ENCODE measurements at places on chromosomes 1 and 21. TPM values are rescaled to one million over a fixed set of nuclear protein-coding genes. Genes with fewer than 3 reads are reported as not detected.

GRCh38 chr1:178096421-178096820 is 2.5 kb downstream of the RASAL2 start:
- no peak for DNase-seq

- no peak for DNase-seq
These were observed 101.1 kb downstream of the RAVER2 start for GRCh38 chr1:64845831-64846425.

DNA sequence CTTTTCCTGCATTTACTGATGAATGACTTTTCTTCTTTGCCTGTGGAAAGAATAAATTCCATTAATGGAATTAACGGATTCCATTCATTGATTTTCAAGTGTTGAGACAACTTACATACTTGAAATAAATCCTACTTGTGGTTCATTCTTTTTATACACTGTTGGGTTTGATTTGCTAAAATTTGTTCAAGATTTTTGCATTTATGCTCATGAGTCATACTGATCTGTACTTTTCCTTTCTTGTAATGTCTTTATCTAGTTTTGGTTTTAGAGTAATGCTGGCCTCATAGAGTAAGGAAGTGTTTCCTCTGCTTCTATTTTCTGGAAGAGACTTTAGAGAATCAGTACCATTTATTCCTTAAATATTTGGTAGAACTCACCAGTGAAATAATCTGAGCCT is 14.4 kb downstream of the UROD start:
- no peak for DNase-seq

GRCh38 chr1:119871881-119872280 is 24.4 kb downstream of the ADAM30 start:
- DNase-seq, result no peak

DNA sequence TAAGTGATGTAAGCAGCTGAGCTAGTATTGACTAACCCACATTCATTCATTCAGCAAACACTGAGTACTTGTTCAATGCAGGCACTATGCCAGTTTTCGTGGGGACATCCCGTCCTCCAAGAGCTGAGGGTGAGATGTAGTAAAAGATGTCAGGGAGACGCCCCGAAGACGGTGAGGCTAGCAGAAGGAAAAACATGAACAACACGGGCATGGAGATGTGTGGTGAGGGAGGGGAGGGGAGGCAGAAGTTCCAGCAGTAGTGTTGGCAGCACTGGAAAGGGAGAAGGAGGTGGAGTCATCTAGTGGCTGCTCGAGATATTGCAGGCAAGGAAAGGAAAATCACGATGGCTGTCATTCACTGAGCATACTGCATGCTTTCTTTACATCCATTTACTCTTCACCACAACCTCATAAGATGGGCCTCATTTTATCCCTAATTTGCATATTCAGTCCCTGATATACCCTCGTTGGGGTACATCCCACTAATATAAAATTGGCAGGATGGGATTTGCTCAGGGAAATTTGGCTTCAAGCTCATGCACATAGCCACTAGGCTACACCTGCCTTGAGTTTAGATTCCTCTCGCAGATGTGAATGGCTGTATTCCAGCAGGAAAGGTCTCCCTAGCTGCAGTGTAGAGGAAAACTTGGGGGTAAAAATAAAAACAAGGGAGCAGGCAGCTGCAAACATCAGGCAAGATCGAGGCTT is 14.5 kb downstream of the PDZK1IP1 start:
- DNase-seq, result peak; percentile 14

Gene FCRLB
- total RNA-seq, result 3.6 TPM

DNA sequence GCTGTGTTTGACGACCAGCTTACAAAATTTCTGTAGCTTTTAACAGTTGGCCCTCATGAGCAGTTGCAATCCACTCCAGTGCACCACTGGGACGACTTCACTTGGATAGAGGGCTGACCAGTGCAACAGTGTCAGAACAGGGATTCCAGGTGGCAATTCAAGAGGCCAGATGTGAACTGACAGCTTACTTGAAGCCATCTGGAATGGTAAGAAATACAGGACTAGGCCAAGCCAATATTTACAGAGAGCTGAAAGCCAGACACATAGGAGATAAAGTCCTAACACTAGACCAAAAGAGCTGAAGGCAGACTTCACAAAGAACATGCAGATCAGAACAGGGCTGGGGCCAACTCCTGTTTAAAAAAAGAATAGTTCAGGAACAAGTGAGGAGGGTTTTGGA is 93.5 kb upstream of the NFIA start:
- DNase-seq, result no peak

Gene ERG
- total RNA-seq, result 17.1 TPM

DNA sequence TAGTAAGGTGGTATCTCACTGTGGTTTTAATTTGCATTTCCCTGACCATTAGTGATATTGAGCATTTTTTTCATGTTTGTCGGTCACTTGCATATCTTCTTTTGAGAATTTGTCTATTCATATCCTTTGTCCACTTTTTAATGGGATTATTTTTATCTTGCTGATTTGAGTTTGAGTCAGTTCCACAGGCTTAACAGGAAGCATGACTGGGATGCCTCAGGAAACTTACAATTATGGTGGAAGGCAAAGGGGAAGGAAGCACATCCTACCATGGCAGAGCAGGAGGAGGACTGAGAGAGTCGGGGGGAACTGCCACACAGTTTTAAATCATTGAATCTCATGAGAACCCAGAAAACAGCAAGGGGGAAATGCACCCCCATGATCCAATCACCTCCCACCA is 51.1 kb downstream of the ODF2L start:
- DNase-seq, result no peak

GRCh38 chr1:161494091-161494735 is 11.0 kb upstream of the FCGR2A start:
- DNase-seq, result no peak

Data from urinary bladder (tissue), 4 donors.